Fibroblast of the aortic adventitia (primary cell): ENCODE measurements at places on chromosomes 7 and 10. TPM values are rescaled to one million over a fixed set of nuclear protein-coding genes. Genes with fewer than 3 reads are reported as not detected.

DNA sequence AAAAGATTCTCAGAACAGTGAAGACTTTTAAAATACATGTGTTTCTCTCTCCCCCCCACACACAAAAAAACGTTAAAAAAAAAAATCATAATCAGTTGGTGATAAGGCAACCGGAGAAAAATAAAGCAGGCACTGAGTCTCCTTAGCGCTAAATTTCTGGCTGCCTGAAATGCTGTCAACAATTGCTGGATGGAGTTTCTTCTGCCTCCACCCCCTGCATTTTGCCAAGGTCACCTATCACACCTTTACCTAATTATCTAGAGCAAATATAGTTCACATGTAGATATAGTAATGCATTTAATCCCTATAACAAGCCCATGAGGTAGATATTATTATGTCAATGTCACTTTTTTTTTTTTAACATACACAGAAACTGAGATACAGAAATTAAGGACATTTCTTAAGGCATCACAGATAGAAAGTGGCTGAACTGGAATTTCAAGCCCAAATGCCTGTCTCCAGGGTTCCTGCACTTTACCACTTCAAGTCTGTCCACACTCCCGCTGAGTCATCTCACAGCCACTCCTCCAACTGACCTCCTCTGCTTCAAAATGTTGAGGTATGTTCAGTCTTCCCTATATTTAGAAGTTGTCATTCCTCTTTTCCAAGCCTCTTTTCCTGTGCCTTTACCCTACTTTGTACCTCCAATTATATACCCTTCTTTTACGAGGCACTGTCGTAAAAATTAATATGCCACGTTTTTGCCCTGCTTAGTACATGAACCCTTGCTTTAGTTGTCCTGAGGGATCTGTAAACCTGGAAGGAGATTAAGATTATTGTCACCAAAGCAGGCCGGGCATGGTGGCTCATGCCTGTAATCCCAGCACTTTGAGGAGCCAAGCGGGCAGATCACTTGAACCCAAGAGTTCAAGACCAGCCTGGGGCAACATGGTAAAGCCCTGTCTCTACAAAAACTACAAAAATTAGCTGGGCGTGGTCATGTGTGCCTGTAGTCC lies 72.8 kb upstream of the MPP7 start:
- DNase-seq: peak; percentile 16

The RTKN2 gene
- total RNA-seq: 0.16 and 11.9 TPM in 2 replicates

GRCh38 chr7:101163279-101164070 lies 1.9 kb downstream of the VGF start:
- no peak for DNase-seq

The FRMPD2 gene
- total RNA-seq: not detected in 2 replicates

- DNase-seq: no peak
Measured at GRCh38 chr10:75243426-75243825, 7.7 kb upstream of the COMTD1 start.

GRCh38 chr10:132520177-132520811 lies 17.3 kb upstream of the INPP5A start:
- DNase-seq: peak; percentile 88

The TRIM74 gene
- not detected in 2 replicates for total RNA-seq

DNA sequence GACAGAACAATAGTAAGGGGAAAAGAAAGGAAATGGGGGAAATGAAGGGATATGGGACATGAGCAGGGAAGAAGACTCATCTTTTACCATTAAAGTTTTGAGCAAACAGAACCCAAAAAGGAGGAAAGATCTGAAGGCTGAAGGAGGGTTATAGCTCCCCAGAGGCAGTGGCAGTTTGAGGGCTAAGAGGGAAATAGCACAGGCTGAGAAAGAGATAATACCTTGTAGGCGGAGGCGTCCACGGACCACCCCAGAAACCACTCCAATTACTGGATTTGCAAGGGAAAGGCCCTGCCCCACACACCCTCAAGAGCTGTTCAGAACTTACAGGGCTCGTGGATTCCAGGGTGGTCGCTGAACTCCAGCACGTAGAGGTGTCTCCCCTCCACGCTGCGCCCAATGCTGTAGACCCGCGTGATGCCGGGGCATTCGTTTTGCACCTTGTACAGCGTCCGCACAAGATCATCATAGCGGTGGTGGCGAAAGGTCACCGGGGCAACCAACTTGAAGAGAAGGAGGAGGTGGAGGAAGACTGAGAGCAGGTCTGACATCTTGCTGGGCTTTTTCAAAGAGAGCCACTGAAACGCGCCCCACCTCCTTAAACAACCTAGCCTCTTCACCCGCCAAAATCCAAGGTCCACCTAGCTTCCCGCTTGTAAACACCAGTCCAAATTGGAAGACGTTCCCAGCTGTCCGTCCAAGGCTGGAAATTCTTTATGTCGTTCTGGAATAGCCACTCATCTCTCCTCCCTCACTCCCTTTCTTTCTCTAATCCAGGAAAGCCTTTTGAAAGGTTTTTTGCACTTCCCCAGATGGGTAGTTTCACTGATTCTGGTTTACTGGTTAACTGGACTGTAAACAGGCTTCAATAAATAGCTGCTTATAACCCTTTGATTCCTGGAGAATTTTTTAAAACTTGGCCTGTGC lies at the start of gene CPN1:
TSS of gene CPN1 (minus strand) at position 795 of the 927 bp plus-strand sequence. CDS start at position 551, 244 bp downstream.
- DNase-seq: no peak

- DNase-seq: peak; percentile 4
Measured at GRCh38 chr7:151174246-151175046, 7.0 kb upstream of the GBX1 start.

DNA sequence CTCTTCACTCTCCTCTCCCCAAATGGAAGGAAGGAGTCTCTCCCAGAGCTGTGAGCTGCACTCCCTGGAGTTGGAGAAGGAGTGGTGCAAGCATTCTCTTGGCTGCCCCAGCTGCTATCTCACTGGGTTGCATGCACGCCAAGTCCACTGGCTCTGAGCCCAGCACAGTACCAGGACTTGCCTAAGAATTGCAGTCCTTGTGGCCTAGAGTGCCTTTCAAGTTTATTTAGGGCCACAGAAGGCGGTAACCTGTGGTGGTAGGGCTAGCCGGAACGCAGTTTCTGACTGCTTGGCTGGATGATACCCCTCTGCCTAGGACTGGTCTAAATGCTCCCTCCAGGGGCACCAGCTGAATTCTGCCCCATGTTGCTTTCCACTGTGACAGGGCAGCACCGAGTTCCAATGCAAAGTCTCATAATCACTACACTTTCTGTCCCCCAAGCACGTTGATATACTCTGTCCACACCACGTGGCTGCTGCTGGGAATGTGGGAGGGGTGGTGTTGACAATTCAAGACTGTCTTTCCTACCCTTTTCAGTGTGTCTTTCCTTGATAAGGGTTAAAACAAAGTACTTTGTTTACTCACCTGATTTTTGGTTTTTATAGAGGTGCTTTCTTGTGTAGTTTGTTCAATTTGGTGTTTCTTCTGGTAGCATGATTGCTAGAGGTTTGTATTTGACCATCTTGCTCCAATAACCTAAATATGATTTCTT lies 57.0 kb downstream of the PHTF2 start:
- peak; percentile 53 for DNase-seq

DNA sequence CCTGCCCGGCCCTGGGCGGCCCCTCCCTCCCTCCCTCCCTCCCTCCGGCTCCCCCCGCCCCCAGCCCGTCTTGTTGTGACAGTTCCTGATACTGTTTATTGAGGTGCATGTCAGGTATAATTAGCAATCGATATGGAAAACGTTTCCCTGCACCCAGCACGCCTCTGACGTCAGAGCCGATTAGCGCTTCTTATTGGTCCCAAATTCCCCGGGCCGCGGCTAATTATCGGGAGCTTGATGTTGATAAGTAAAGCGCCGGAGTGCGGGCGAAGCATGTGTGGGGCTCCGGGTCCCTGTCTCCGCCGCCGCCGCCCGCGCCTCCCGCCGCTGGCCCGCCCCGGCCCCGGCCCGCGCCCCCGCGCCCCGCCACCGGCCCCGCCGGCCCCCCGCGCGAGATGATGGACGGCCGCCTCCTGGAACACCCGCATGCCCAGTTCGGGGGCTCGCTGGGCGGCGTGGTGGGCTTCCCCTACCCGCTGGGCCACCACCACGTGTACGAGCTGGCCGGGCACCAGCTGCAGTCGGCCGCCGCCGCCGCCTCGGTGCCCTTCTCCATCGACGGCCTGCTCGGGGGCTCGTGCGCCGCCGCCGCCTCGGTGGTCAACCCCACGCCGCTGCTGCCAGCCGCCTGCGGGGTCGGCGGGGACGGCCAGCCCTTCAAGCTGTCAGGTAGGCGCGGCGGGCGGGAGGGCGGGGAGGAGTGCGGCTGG lies at the start of gene UNCX:
TSS of gene UNCX (plus strand) at position 250 of the 710 bp plus-strand sequence. CDS start at position 396, 146 bp downstream.
- DNase-seq: no peak

DNA sequence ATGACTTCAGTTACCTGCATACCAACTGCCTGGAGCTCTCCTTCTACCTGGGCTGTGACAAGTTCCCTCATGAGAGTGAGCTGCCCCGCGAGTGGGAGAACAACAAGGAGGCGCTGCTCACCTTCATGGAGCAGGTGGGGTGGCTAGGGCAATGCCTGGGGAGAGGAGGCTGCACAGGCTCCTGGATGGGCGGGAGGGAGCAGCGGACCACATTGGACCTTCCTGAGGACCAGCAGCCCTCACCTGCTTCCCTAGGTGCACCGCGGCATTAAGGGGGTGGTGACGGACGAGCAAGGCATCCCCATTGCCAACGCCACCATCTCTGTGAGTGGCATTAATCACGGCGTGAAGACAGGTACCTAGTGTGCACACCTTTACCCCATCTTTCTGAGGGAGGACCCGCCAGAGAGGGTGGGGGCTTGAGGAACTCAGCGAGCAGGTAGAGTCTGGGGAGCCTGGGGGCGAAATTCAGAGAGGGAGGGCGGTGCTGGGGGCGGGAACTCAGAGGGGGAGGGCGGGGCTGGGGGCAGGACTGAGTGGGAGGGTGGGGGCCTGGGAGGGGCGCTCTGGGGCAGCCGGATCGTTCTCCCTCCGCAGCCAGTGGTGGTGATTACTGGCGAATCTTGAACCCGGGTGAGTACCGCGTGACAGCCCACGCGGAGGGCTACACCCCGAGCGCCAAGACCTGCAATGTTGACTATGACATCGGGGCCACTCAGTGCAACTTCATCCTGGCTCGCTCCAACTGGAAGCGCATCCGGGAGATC lies 9.0 kb downstream of the AEBP1 start:
- no peak for DNase-seq

DNA sequence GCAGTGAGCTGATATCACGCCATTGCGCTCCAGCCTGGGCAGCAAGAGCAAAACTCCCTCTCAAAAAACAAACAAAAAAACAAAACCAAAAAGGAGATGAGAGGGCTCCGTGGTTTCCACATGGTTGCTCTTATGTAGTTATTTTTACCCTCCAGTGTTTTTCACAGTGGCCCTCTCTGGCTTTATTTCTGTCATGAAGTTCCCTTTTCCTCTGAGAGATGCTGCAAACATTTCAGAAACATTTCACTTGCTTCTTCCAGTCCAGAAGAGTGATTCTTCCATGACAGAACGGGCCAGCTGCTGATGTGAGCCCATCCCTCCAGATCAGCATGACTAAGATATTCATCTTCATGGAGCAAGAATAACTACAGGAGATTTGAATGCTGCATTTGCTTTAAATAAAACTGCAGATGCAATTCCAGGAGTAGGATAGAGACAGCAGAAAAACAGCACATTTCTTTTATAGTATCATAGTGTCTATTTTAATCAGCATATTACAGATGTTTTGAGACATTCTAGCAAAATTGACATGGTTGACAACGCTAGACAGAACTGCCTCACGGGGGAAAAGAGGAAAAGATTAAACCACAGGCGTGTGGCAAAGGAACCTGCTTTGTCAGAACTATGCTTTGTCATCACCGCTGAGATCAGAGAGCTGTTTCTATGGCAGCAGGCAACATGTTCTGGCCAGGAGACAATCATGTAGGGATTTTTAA lies 40.3 kb downstream of the NRCAM start:
- DNase-seq: peak; percentile 70

- DNase-seq: no peak
Measured at GRCh38 chr10:115974351-115974750, 298.7 kb downstream of the GFRA1 start.

- DNase-seq: peak; percentile 35
Measured at GRCh38 chr7:69564454-69565417, 33.5 kb upstream of the AUTS2 start.

DNA sequence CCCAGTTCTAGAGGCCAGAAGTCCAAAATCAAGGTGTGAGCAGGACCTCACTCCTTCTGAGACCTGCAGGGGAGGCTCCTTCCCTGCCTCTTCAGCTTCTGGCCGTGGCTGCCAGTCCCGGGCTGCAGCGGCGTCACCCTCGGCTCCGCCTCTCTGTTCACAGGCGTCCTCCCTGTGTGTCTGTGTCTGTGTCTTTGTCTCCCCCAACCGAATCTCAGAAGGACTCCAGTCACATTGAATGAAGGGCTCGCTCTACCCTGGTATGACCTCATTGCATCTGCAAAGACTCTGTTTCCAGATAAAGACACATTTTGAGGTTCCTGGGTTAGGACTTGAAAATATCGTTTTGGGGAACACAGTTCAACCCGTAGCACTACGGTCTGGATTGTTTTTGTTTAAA lies 33.1 kb upstream of the GALNT11 start:
- peak; percentile 21 for DNase-seq

DNA sequence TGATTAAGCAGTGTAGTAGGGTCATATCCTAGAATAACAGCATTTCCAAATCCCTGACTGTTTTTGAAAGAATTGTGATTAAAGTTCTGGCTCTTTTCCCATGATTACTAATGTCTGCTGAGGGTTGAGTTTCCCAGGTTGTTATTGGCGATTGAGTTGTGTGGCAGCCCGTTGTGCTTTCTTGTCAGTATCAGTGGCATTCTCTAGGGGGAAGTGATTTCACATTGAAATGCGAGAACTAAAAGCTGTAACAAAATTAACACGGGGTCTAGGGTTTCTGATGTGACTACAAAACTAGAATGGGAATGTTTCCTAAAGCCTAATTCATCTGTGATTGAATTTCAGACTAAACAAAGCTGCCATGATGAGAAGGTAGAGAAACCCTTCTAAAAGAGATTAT lies 349.4 kb downstream of the EXOC4 start:
- peak; percentile 70 for DNase-seq

- no peak for DNase-seq
Measured at GRCh38 chr10:119754936-119755335, 29.1 kb downstream of the INPP5F start.

- no peak for DNase-seq
Measured at GRCh38 chr7:19145434-19146115, 354 bp upstream of the FERD3L start.

DNA sequence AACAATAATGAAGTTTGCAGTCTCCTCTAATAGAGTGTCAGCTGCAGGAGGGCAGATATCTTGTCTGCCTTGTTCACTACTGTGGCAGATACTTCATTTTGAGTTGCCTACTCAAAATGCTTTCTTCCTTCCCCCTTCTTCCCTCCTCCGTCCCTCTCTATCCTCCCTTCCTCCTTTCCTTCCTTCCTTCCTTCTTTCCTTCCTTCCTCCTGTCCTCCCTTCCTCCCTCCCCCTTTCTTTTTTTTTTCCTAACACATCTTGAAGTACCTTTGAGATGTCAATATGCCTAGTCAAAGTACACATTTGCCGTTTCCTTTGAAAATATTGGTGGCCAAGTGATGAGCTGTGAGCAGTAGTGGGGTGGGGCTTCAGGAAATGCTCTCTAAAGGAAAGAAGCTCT lies 18.7 kb upstream of the ST7 start:
- no peak for DNase-seq
